ENCODE measurements at places on chromosomes 4 and X.

GRCh38 chr4:154542271-154542879 lies 7.8 kb downstream of the PLRG1 start:
- no peak for DNase-seq

DNA sequence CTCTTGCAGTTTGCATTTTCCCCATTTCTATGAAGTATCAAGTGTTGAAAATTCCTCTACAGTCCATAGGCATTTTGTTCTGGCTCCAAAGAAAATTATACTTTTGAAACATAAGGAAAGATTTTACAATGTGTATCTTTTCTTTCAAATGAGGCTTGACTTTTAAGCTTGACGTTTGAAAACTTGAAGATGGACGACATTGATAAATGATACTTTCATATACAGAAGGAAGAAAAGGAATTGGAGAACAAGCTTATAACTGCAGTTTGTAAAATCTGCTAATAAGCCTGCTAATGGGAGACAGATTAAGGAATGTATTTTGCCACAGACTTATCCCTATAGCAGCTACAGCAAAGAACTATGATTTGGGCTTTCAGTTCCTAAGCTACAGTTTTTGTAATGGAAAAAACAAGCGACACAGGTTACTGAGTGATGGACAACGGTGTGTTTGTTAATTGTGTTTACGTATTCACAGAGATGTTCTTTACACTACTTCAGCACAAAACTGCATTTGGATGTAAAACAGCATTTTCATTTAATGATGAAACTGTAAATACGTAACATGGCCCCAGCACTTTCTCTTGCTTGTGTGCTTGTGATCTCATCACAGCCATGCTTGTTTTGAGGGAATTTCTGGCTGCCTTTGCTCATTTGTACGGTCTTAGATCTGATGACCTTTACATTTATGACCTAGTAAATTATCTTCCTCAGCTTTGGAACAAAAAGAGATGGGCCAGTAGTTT lies 83.2 kb upstream of the FAT1 start:
- DNase-seq, result no peak

DNA sequence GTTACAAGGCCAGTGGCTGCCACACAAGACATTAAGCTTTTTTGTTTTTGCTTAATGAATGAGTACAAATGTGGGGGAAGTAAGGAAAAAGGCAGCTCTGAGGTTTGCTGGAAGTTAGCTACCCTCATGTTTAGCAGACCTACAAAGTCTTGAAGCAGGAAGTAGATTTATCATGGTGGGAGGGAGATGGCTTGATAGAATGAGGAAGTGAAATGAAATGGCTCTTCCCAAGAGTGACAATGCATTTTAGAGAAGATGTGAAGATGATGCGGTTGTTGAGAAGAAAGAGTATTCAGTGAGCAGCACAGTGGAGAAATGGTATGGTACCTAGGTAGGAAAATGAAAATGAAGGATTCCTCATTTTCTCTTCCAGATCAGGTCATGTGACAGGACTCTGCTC lies 108.0 kb downstream of the SLIT2 start:
- no peak for DNase-seq

- no peak for DNase-seq
Observed at GRCh38 chr4:74665346-74665745, 129.0 kb downstream of the BTC start.

GRCh38 chrX:123962006-123962467 lies 531 bp downstream of the STAG2 start:
- DNase-seq, result no peak

DNA sequence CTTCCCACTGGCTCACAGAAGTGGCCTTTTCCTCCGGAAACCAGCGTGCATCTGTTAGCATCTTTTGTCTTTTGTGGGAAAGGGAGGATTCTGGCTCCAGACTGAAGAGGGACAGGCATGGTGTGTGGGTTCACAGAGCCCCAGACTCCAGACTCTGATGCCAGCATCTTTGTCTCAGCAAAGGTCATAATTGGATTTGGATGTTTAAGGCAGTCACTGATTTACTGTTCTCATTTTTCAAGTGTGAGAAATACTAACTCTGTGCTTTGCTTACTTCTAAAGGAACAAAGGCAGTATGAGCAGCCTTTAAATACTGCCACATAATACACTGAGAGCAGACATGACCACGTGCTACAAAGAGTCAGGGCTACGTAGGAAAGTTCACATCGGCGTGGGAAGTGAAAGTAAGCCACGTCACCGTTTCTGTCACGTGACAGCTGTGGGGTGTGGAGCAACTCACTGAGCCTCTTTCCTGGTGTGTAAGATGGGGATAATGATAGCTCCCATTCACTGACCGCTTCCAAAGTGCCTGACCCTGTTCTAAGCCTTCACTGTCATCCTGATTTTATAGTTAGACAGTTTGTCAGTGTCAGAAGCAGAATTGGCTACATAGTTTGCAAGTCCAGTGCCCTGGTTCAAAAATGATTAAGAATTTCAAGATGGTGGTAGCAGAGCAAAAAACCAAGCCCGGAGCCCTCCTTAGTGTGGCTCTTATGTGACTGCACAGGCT lies 24.8 kb upstream of the TMSB4X start:
- no peak for DNase-seq

DNA sequence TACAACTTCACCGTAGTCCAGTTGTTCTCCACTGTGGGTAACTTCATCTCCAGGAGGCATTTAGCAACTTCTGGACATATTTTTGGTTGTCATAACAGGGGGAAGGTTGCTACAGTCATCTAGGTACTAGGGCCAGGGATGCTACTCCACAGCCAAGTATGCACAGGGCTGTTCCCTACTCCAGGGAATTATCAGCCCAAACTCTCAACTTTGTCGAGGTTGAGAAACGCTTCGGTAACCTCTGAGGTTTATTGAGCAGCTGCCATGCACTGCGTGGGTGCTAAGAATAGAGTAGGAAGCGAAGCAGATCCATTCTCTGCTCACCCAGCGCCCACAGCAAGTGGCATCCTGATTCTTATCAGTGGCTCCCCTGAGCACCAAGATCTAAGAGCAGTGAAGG lies 8.2 kb downstream of the FGFBP1 start:
- no peak for DNase-seq

DNA sequence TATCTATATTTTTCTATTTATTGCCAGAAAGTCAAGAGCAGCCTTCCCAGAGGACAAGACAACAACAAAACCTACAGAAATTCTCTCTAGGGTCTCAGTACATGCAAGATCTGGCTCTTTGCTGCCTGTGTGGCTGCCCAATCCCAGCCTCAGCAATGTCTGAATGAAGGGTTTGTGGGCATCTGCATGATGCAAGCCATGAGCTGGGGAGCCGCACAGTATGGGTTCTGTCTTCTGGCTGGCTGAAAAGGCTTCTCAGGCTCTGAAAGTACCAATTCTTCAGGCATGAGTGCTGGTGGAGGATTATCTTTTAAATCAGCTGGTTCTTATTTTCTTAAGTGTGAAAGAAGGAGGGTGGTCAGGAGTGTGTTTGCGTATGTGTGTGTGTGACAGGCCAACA lies 104.6 kb downstream of the PDGFRA start:
- no peak for DNase-seq

- no peak for DNase-seq
Observed at GRCh38 chr4:42816189-42816879, 76.2 kb upstream of the GRXCR1 start.

DNA sequence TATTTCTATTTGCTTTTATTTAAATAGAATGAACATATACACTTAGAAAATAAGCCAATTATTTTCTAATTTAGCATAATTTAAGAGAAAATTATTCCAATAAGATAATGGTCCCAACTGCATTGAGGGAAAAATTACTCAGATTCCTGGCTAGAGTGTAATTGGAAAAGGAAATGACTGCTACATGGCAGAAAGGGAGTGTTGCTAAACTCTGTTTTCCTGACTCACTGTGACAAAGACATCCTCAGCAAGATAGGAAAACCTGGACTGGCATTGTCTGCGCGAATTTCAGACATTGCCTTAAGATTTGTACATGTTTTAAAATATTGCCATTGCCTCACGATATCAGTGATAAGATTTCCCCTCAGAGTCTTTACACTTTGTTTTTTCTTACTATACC lies 8.2 kb downstream of the TNIP3 start:
- DNase-seq, result no peak

DNA sequence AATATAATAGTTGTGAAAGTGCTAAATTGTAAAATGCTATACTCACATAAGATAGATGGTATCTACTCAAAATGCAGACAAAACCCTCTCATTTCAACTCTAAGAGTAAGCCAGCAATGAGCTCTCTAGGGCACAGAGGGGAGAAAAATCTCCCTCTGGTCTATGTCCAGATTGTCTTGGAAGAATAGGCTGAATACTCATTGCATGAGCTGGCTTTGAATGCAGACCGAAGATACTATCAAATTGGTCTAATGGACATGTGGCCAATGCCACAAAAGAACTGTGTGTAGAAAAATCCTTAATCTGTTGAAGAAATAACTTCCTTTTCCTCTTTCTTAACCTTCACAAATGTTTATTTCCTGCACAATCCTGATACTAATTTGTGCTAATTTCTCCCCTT lies 3.5 kb downstream of the ZXDA start:
- DNase-seq, result no peak

DNA sequence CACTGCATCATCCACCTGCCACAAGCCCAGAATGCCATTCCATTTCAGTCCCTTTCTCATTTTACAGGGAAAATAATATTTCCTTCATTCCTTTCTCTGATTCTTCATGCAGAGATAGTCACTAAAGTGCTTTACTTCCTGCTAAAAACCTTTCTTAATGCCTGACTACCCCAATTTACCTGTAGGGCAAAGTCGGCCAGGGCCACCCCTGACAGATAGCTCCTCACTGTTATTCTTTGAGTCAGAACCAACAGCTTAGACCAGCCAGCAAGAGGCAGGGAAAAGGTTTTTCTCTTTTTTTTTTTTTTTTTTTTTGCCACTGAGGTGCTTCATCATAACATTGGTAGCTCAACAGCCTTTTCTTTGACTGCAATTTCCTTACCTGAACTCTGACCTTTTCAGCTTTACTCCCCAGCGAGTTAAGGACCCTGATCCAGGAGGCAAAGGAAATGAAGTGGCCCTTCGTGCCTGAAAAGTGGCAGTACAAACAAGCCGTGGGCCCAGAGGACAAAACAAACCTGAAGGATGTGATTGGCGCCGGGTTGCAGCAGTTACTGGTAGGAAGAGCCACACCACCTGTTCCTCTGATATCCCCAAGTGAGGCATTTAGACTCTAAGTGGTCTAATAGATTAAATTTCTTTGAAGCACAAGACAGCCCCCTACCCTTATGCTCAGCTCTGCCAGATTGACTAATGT lies 85.0 kb downstream of the ALPK1 start:
- no peak for DNase-seq

- no peak for DNase-seq
Observed at GRCh38 chr4:45147866-45148265, 421.5 kb upstream of the GNPDA2 start.

GRCh38 chr4:80208610-80209339 lies 11.5 kb downstream of the PRDM8 start:
- DNase-seq, result no peak

DNA sequence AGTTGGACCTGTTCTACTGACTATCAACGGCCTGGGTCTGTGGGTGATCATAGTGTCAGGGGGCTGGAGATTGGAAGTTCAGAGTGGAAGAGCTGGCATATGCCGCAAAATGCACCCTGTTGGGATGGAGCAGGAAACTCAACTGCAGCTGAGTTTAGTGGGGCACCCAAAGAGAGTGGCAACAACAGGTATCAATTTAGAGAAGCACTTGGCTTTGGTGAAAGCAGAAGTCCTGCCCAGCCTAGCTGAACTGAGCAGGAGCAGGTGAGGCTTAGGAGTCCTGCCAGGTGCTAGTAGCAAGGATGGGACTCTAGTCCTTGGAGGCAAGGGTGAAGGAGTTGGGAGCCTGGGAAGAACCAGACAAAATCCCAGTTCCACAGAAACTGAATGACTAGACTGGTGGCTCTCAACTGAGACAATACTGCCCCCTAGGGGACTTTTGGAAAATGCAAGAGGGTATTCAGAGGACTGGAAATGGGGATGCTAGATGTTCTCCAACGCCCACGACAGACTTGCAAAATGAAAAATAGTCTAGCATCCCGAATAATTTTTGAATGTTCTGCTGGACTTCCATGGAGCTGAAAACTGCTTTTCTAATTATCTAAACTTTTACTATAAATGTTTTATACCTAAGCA lies 49.4 kb downstream of the RTL9 start:
- peak; percentile 32 for DNase-seq

GRCh38 chrX:154019633-154020528 lies at the start of gene IRAK1:
Gene IRAK1, minus strand, starts transcription at chrX:154019902. Its CDS starts 90 bp downstream, at chrX:154019812.
- DNase-seq, result peak; percentile 78

DNA sequence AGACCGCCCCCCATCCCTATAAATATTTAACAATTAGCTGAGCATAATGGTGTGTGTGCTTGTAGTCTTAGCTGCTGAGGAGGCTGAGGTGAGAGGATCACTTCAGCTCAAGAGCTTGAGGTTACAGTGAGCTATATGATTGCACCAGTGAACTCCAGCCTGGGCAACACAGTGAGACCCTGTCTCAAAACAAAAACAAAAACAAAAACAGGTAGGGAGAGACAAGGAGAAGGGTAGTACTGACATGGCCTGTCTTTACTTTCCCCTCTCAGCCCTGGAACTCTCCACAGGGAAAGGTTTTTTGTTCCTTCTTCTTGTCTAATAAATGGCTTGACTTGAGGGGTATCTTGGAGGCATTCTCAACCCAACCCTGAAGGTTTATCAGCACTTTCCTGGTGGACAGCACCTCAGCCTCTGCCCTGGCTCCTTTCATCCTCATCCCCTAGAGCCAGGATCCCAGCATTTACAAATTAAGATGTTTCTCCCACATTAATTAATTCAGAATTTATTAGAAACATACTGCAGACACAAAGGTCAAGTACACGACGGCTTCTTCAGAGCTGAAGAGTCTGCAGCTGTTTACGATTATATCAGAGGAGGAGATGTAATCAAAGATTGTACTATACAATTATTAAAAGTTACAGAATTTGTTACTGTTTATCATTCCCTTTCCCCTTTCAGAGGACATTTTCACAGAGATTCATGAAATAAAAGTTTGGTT lies 131.8 kb downstream of the AFF1 start:
- peak; percentile 62 for DNase-seq

- no peak for DNase-seq
Observed at GRCh38 chr4:149499726-149500125, 315.9 kb downstream of the IQCM start.

GRCh38 chrX:154531626-154532025 lies 15.0 kb downstream of the G6PD start:
- DNase-seq, result no peak

GRCh38 chrX:38664285-38664684 lies 102.9 kb downstream of the TSPAN7 start:
- DNase-seq, result peak; percentile 18

GRCh38 chrX:7720519-7720918 lies 122.5 kb upstream of the VCX start:
- DNase-seq, result no peak

DNA sequence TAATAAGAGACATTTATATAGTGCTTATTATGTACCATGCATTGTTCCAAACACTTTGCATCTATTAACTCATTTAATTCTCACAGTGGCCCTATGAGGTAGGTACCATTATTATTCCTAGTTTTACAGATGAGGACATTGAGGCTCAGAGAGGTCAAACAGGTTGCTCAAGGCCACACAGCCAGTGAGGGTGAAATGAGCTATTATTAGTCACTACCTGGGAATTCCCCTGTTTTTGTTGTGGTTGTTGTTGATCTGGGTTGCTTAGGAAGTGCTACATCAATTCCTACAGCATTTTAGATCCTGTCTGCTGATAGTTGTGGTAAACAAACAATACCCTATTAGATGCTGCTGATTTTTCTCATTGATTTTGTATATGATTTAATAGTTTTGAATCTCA lies 41.2 kb downstream of the APLN start:
- no peak for DNase-seq

- DNase-seq, result no peak
Observed at GRCh38 chrX:39253551-39253950, 452.3 kb downstream of the MID1IP1 start.

Measured in iPS-NIHi11 (cell line).